Fibroblast of villous mesenchyme (primary cell): ENCODE measurements at places on chromosomes 12 and 14. TPM values are rescaled to one million over a fixed set of nuclear protein-coding genes. Genes with fewer than 3 reads are reported as not detected.

- DNase-seq = no peak
Observed at GRCh38 chr12:27077586-27077985, 4.8 kb downstream of the C12orf71 start.

DNA sequence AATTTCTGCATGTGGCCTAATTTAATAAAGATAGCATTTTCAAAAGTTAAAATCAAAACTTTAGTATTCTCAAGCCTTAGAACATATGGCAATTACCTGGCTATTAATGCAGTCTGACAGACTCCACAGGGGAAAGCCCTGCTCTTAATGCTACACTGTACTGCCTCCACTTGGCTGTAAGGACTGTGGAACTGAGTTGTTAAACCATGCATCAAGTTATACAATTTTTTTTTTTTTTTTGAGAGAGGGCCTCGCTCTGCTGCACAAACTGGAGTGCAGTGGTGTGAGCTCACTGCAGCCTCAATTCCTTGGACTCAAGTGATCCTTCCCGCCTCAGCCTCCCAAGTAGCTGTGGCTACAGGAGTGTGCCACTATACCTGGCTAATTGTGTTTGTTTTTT is 19.0 kb upstream of the NDUFA12 start:
- DNase-seq = no peak

- DNase-seq = no peak
Observed at GRCh38 chr14:99939421-99939820, 125.8 kb upstream of the EVL start.

TAS2R7 gene
- total RNA-seq = 0.32 TPM in 1 of 2 replicates, not detected in the other
